ENCODE measurements at places on chromosomes 4 and X. TPM values are rescaled to one million over a fixed set of nuclear protein-coding genes. Genes with fewer than 3 reads are reported as not detected.

The OTUD4 gene
- 27.2 TPM for total RNA-seq

DNA sequence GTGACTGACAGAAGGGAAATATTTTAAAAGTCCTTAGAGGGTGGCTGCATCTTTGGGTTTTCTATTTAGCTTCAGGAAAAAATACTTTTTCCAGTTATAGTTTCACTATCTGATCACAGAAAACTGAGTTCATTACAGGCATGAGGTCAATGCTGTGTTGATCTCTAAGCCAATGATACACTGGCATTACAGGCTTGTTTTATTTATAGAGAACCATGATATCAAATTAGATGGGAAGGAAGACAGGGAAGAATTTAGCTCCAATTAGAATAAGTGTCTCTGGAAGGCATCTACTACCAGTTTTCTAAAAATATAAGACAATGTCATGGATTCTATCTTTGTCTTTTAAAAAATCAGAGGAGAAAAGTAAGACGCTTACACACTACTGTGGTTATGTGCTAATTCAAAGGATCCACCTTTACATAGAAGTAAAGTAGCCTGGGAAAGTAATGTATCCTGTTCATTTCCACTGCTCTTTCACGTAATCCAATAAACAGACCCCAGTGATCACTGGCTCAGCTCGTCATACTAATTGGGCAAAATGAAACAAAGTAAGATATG, 344.5 kb upstream of the PPARGC1A start:
- no peak overlapping the region for H3K4me3 ChIP-seq
- no peaks in the 10 kb centered on the region for H3K36me3 ChIP-seq
- no peaks in the 10 kb centered on the region for H3K27me3 ChIP-seq
- no peaks in the 10 kb centered on the region for H3K4me1 ChIP-seq
- DNase-seq: no peak

The SGCB gene
- 83.6 TPM for total RNA-seq

The NIPAL1 gene
- 1.1 TPM for total RNA-seq

DNA sequence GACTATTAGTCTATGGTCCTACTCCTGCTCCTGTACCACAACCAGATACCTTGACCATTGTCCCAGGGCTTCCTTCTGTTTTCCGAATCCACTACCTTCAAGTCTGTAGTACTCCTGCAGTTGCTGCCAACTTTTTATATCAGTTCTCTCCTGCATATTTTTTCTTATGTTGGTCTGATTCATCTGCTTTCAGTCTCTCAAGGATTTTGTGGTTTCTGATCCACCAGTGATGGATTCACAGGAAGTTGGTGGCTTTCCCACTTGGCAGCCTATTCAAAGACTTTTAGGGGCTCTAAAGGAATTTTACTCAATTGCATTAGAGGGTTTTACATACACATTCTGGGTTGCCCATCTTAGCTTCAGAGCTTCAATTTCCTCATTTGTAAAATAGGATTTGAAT, 23.6 kb downstream of the KIF4A start:
- H3K27ac ChIP-seq: peak overlapping the region; percentile 25
- H3K4me1 ChIP-seq: peaks cover 28% of the 10 kb centered on the region
- H3K36me3 ChIP-seq: no peaks in the 10 kb centered on the region
- no peaks in the 10 kb centered on the region for H3K27me3 ChIP-seq

DNA sequence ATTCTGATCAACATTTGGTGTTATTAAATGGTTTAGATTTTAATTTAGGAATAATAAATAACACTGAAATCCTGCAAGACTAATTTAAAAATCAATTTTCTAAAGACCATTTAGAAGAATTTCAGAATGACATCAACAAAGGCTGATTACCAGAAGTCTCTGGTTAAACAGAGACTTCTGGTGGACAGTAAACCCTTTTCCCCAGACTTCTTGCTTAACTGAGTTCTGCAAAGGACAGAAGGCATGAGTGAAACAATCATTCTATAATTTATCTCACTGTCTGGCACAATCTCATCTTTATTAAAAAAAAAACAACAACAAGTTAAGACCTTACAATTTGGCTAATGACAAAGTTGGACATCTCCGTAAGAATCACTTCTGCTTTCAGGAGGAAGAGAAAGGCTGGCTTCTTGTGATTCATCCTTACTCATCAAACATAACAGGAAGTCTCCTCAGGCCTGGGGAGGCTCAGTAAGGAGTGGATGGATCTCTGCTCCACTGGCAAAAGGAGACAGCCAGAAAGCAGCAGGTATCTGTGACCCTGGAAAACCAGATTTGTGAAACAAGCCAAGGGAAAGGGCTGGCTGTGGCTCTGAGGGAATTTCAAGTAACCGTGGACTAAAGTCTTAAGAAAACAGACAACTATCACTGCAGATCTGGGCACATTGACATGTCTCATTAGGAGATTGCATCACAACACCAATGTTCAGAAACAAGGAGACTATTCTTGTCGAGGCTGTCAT, 908 bp upstream of the TLR6 start:
- peak overlapping the region; percentile 85 for H3K4me3 ChIP-seq
- H3K27ac ChIP-seq: peak overlapping the region; percentile 91
- peaks cover 53% of the 10 kb centered on the region for H3K4me1 ChIP-seq
- peak; percentile 83 for DNase-seq
- no peaks in the 10 kb centered on the region for H3K27me3 ChIP-seq

- peaks cover 13% of the 10 kb centered on the region for H3K27me3 ChIP-seq
- H3K27ac ChIP-seq: no peak overlapping the region
- no peaks in the 10 kb centered on the region for H3K4me1 ChIP-seq
- no peaks in the 10 kb centered on the region for H3K36me3 ChIP-seq
- peak; percentile 40 for DNase-seq
- H3K4me3 ChIP-seq: no peak overlapping the region
These were observed 134.2 kb downstream of the EIF4E start for GRCh38 chr4:98794565-98795205.

DNA sequence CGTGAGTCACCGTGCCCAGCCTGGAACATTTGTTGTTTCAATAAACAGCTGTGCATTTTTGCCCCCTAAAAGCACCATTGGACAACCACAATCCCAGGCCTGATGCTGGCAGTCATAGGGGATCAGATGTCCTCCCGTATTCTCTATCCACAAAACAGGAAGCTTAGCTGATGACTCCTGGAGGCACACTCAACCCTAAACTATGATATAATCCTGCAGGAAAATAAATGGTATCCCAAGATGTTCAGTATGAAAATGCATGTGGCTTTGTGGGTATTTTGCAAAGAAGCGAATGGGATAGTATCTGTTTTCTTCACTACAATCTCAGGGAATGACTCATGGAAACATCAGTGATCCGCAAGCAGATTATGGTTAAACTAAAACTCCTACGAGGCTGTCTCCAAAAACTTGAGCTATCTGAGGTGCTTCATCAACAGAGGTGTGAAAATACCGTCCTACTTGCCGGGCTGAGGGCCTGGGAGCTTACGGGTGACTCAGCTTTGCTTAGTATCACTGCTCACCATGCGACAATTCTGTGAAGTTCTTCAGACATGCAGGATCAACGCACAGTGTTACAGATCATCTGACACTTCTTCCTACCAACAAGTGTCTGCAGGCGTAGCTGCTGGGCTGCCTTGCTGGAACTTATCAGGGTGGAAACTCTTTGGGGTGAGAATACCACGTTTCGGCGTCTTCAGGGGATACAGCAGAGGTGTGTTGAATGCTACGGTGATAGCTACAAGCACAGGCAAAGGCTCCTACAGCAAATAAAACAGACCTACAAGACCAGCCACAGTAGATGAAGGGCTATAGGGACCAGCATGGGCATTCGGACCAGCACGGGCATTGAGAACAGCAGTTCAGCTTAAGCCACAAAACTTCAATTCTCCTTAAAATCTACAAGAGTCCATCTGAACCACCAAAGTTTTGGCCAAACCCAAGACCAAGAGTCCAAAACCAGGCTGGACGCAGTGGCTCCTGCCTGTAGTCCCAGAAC, 148.5 kb downstream of the DHRSX start:
- peaks cover 35% of the 10 kb centered on the region for H3K4me1 ChIP-seq
- H3K4me3 ChIP-seq: peak overlapping the region; percentile 68
- H3K36me3 ChIP-seq: 0 out of 2 replicates have a peak, but pooled peaks cover 3% of the 10 kb centered on the region

DNA sequence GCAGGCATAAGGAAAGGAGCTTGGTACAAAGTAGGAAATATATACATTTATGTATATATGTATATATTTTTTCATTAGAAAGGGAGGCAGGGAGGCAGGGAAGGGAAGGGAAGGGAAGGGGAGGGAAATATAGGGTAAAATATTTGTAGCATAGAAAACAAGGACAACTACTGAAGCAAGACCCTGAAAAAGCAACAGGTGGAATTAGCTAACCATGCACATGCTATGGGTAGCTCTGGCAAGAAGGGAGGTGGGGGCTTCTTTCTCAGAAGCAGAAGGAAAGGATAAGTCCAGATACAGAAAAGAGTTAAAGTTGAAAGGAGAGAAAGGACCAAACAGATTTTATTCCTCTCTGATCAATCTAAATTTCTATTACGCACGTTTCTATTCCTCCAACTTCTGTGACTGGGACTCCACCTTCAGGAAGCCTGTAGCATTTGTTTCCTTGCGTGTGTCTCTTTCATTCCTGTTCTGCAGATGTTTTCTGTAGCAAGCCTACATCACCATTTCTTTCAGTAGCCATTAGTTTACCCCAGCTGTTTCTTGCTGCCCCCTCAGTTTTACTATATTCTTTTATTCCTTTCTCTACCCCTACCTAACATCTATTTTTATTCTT, 82.9 kb downstream of the OR13H1 start:
- H3K27ac ChIP-seq: no peak overlapping the region
- H3K4me1 ChIP-seq: peaks cover under 1% of the 10 kb centered on the region
- no peak overlapping the region for H3K4me3 ChIP-seq
- no peak for DNase-seq
- no peaks in the 10 kb centered on the region for H3K36me3 ChIP-seq

DNA sequence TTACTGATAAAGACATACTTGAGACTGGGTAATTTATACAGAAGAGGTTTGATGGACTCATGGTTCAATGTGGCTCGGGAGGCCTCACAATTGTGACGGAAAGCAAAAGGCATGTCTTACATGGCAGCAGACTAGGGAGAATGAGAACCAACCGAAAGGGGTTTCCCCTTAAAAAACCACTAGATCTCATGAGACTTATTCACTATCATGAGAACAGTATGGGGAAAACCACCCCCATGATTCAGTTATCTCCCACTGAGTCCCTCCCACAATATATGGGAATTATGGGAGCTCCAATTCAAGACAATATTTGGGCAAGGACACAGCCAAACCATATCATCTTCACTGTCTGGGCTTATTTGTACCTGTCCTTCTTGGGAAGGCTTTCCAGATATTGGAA, 22.8 kb upstream of the MUC7 start:
- no peak overlapping the region for H3K27ac ChIP-seq
- H3K36me3 ChIP-seq: no peaks in the 10 kb centered on the region
- H3K27me3 ChIP-seq: no peaks in the 10 kb centered on the region

- H3K36me3 ChIP-seq: no peaks in the 10 kb centered on the region
- no peaks in the 10 kb centered on the region for H3K4me1 ChIP-seq
- no peak for DNase-seq
- no peak overlapping the region for H3K4me3 ChIP-seq
These were observed 28.5 kb downstream of the TRIM61 start for GRCh38 chr4:164948975-164949374.

The SERPINA7 gene
- total RNA-seq: not detected

DNA sequence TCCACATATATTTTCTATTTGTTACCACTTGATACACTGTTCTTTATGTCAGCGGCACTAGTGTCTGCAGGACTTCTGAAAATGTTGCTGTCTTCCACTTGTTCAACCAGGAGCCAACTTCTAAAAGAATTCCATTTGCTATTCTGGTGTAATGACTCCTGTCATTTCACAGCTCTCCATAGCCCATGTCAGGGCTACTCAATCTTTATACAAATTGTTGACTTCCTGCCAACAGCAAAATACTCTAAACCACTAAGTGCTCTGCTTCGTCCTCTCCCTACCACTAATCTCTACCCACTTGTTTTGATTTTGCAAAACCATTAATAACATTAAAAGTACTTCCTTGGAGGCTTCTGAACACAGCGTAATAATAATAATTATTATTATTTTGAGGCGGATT, 7.2 kb downstream of the CTSO start:
- H3K27me3 ChIP-seq: no peaks in the 10 kb centered on the region
- H3K27ac ChIP-seq: no peak overlapping the region
- no peaks in the 10 kb centered on the region for H3K36me3 ChIP-seq
- no peak overlapping the region for H3K4me3 ChIP-seq
- no peaks in the 10 kb centered on the region for H3K4me1 ChIP-seq

GRCh38 chr4:103720661-103721060, 876 bp upstream of the TACR3 start:
- H3K4me3 ChIP-seq: peak overlapping the region; percentile 47
- no peak for DNase-seq
- no peaks in the 10 kb centered on the region for H3K4me1 ChIP-seq
- peaks cover 10% of the 10 kb centered on the region for H3K27me3 ChIP-seq

The ARHGAP24 gene
- total RNA-seq: 20.0 TPM

The CCNB3 gene
- 0.24 TPM for total RNA-seq

The MAP7D2 gene
- 0.47 TPM for total RNA-seq

GRCh38 chr4:8198206-8198905, 734 bp upstream of the SH3TC1 start:
- no peaks in the 10 kb centered on the region for H3K36me3 ChIP-seq
- H3K27me3 ChIP-seq: peaks cover 18% of the 10 kb centered on the region
- no peak overlapping the region for H3K4me3 ChIP-seq
- DNase-seq: no peak

The MTHFD2L gene
- total RNA-seq: 7.9 TPM

DNA sequence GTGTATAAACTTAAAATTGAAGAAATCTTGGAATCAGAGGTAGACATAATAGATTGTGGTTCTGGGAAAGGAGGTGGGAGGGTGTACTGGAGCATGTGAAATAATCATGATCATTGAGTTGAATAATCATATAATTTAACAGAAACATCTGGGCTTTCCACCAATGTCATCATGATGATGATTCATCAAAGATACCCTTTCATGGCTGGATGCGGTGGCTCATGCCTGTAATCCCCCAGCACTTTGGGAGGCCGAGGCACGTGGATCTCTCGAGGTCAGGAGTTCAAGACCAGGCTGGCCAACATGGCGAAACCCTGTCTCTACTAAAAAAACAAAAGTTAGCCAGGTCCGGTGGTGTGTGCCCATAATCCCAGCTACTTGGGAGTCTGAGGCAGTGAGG, 6.7 kb upstream of the RUFY3 start:
- no peak overlapping the region for H3K27ac ChIP-seq
- no peak for DNase-seq
- H3K4me3 ChIP-seq: no peak overlapping the region

The NEIL3 gene
- total RNA-seq: 8.8 TPM

GRCh38 chrX:134645936-134646543, 12.2 kb downstream of the PLAC1 start:
- peaks cover 6% of the 10 kb centered on the region for H3K36me3 ChIP-seq
- DNase-seq: no peak
- H3K27me3 ChIP-seq: no peaks in the 10 kb centered on the region
- H3K4me1 ChIP-seq: peaks cover 21% of the 10 kb centered on the region
- no peak overlapping the region for H3K27ac ChIP-seq

DNA sequence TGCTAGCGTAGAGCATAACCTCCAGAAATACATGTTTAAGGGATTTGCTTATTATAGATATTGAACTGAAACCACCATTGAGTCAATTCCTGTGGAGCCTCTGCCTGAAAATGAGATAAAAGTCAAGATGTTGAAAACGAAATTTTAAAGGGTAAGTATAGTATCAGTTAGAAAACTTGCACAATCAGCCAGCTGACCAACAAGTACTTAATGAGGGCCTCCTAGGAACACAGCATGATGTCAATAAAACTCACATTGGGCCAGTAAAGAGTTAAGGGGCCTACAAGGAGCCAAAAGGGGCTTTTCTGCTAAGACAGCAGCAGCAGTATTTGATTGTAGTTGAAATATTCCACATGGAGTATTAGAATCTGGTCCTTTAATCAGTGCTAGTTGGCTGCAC, 314.1 kb upstream of the PPARGC1A start:
- no peaks in the 10 kb centered on the region for H3K4me1 ChIP-seq
- peaks cover 2% of the 10 kb centered on the region for H3K27me3 ChIP-seq
- H3K4me3 ChIP-seq: no peak overlapping the region
- H3K27ac ChIP-seq: no peak overlapping the region

Data from HFFc6 (cell line).